ENCODE measurements at places on chromosomes 3 and 15.

- no peak for DNase-seq
These were observed 51.5 kb upstream of the AGTR1 start for GRCh38 chr3:148646126-148646665.

DNA sequence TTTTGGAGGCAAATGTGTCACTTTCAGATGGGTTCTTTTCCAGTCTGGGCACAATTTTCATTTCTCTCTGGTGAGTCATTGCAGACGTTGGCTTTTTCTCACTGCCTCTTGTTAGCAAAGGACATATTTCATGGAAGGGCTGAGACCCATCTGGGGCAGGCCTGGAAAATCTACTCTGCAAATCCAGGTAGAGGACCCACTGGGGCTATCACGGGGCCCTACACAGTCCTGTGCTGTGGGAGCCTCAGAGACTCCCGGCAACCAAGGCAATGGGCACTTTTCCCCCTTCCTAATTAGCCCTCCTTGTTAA lies 58.0 kb downstream of the HRH1 start:
- no peak for DNase-seq

DNA sequence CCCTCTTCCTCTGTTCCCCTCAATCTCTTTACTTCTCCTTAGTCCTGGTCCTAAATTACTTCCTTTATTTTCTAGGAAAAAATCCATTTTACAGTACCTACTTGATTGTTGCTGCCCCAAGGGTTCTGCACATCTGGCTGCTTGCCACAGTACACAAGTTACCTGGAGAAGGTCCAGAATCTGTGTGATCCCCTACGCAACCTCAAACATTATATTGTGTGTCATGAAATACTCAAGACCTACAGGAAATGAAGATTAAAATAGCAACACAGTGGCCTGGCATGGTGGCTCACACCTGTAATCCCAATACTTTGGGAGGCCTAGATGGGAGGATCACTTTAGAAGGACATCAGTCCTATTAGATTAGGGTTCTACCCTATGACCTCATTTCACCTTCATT lies 48.7 kb downstream of the PRKAR2A start:
- DNase-seq = no peak

DNA sequence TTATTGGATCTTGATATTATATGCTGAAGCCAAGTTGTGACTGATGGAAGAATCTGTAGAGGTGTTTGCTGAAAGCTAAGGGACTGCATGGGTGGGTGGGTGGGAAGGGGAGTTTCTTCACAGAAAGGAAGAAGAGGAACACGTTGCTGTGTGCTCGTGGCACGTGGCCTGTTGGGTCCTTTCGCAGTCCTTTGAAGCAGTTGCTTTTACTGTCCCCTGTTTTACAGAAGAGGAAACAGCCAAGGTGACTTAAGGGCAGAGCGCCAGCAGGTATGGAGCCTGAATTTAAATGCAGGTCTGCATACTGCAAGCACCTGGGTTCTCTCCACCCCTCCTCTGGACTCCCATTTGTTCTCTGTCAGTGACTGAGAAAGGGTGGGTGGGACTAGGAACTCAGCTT lies 59.4 kb upstream of the PRR23C start:
- DNase-seq = no peak

GRCh38 chr3:4061195-4061594 lies 242.0 kb upstream of the SETMAR start:
- no peak for DNase-seq

- no peak for DNase-seq
These were observed 35.7 kb downstream of the BOC start for GRCh38 chr3:113247068-113247467.

DNA sequence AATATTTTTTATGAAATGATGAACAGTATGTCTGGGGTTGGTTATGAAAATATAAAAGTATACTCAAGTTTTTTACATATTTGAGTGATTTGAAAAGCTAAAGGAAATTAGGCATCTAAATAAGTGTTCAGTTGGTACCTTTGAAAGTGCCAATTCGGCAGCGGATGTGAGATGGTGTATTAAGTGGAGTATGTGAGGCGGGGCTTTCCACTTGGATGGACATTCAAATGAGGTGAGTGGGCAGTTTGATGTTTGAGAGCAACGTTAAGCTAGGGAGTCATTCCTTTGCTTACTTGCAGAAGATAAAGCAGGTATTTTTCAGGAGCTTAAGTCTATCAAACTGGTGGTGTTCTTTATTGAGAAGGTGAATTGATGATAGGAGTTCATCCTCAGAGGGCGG lies 189.0 kb upstream of the GOLIM4 start:
- no peak for DNase-seq

GRCh38 chr3:64196236-64196929 lies 28.9 kb downstream of the PRICKLE2 start:
- DNase-seq = no peak

GRCh38 chr3:7428206-7428718 lies 567.3 kb downstream of the GRM7 start:
- no peak for DNase-seq

DNA sequence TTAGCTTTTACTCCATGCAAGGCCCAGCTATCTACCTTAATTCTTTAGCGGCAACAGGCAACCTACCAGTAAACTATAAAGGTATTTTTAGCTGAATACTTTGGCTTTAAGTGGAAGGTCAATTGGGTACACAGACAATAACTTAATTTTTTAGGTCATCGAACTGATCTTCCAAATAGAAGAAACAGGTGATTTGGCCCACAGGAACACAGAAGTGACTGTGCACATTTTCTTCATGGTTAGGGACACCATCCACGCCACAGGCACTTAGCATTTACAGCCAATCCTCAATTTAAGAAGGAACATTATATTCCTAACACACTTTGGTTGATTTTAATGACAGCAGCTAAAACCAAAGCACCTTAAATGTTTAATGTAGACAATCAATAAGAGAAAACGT lies 1.9 kb downstream of the ARPP19 start:
- DNase-seq = no peak

DNA sequence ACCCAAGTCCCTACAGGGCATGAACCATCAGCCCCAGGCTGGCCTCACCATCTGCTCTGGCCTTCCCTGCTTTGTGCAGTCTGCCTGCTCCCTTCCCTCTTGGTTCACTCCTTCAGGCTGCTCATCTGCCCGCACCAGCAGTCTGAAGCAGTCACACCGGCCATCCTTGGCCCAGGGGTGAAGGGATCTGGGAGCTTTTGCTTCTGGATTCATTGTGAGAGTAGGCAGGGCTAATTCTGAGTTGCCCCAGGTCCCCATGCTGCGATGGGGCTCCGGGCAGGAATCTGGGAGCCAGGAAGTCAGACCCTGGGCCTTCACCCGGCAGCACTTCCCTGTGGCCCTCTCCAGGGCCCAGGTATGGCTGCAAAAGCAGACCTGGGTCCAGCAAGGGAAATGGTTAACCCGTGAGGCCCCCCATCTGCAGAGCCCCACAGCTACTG lies 99.7 kb downstream of the VGLL4 start:
- DNase-seq = no peak

DNA sequence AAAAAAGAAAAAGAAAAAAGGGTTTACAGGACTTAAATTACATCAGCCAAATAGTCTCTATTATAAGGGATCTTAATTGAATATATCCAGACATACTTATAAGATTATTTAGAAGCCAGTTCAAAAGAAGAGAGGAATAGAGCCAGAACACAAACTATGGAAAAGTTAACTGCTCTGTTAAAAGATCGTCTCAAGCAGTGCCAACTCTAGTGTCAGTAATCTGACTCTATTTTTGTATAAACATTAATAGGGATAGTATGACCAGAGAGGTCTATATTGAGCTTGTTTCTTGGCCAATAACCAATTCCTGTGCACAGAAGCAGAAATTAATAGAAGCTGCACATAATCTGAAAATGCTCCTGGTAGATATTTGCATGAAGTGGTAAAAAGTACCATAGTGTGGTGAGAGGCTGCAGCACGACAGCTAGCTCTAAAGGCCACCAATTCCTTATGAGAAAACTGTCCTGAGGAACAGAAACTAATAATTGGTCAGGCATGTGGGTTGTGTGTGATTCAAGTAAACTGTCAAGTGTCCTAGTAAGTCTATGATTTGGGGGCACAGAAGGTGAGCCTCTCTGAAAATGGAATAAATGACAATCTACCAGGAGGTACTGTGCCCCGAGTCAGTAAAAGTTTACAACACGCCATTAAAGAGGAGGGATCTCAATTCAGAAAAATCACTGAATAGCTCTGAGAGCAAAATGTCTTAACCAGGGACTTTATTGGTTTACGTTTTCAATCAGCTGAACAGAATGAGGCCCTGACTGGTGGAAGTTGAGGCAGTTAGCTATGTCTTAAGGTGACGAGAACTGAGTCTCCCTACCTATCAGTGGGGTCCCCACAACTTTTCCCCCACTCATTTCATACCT lies 51.5 kb upstream of the NANOGP8 start:
- no peak for DNase-seq

DNA sequence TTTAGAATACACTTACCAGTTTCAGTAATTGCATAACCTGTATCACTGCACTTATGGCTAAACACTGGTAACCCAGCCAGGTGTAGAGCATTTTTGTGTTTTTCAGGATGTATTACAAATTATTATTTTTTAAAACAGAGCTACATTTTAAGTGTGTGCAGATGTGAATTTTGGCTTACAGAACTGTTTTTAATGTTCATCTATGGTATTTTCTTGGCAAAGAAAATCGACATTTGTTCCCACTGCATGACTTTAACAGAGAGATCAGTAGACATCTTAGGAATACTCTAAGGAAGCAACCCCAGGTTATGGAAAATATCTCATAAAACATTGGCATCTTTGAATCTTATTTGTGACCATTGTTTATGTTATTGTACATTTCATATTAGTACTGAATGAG lies 73.3 kb downstream of the ATP13A4 start:
- DNase-seq = no peak

DNA sequence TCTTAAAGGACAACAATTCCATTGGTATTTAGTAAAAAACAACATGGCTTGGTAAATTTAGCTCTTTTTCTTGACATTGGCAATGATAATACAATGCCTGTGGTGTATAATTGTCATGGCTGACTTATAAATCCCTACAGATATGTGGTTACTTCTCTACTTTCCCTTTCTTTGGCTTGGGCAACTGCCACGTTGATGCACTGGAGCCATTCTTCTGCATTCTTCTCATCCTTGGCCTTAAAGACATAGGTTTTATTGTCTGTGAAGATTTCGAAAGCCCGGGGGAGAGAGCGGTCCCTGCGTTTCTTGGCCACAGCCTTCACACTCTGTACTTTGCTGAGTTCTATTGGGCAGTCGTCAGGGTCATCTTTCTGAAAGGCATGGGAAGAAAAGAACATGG lies 101.1 kb upstream of the CCNL1 start:
- no peak for DNase-seq

GRCh38 chr3:37181756-37182155 lies 7.4 kb upstream of the LRRFIP2 start:
- no peak for DNase-seq

GRCh38 chr3:23671851-23672589 lies 133.7 kb upstream of the UBE2E1 start:
- no peak for DNase-seq

- DNase-seq = no peak
These were observed 1.6 kb downstream of the RUVBL1 start for GRCh38 chr3:128122013-128122412.

- DNase-seq = no peak
These were observed 236.0 kb upstream of the EIF1B start for GRCh38 chr3:40073310-40074007.

GRCh38 chr15:77021803-77022381 lies 27.0 kb downstream of the PSTPIP1 start:
- no peak for DNase-seq

DNA sequence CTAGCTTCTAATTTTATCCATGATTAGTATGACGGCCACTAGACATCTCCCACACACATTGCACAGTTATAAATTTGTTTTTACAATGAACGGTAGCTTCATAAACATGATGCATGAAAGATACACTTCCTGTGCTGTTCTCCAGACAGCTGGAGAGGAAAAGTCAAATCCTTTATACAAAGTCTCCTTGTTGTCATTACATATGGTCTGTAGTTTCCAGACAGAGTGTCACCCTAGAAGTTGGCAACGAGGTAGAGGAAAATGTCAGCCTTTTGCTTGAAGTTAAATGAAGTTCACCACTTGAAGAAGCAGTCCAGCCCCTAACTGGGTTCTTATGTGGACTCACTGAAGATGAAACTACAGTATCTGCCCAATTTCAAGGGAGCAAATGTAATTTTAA lies 253.0 kb upstream of the P2RY1 start:
- DNase-seq = no peak

DNA sequence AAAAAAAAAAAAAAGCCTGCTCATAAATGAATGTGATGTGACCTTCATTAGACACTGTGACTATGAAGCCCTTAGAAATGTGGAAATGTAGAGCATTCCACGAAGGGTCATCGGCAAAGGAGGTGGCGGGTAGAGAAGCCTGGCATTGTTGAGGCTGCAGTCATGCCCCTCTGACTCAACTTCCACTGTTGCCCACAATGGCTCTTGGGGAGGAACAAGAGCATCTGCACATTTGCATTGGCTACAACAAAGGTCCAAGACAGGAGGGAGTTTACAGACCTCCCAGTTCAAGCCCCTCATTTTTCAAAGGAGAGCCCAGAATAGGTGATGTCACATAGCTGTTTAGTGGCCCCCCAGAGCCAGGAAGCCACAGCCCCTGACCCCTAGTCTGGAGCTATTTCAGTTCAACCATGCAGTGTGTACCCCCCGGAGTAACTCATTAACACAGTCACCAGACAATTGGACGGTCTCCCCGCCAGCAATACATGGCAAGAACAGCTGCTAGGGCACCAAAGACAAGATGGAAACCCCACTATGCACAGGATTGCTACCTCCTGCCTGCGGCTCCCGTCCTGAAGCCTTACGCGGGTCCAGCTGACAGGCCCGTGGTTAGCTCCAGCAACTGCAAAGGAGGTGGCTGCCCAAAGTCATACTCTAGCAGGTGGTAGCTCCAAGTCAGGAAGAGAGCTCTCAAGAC lies 56.2 kb downstream of the SH3BP5 start:
- no peak for DNase-seq

DNA sequence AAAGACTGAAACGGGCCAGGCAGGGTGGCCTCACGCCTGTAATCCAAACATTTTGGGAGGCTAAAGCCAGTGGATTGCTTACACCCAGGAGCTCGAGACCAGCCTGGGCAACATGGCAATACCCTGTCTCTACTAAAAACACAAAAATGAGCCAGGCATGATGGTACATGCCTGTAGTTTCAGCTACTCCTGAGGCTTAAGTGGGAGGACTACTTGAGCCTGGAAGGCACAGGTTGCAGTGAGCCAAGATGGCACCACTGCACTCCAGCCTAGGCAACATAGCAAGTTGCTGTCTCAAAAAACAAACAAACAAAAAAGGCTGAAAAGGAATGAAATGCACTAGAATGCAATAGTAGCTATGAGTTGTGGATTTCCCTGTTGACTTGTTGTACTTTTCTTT lies 94.7 kb downstream of the STAG1 start:
- DNase-seq = no peak

DNA sequence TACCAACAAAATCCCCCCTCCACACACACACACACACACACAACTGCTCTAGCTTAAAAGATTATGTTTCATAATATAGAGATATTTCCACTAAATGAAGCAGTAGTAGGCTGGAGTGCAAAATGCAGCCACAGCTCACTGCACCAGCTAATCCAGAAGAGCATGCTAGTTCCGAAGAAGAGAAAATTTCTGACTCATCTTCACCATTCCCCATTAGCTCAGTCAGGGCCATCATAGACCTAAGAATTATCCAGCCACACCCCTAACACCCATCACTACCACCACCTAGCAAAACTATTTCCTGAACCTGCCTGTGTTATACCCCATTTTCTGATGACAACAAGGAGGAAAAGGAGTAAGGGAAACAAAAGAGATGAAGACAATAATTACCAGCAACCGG lies 67.1 kb upstream of the UBE2E2 start:
- DNase-seq = no peak
